ENCODE measurements at places on chromosomes 7 and 10.
A peak's percentile ranks its signal among the peaks of the same experiment; 100 is the strongest.

- no peaks in the 10 kb centered on the region for H3K4me1 ChIP-seq
- no peak for DNase-seq
- no peaks in the 10 kb centered on the region for H3K36me3 ChIP-seq
- H3K4me3 ChIP-seq = no peak overlapping the region
Measured at GRCh38 chr7:72235351-72235750, 176.8 kb downstream of the CALN1 start.

GRCh38 chr7:116447966-116448839 lies 51.3 kb upstream of the CAV2 start:
- H3K27ac ChIP-seq = no peak overlapping the region
- H3K36me3 ChIP-seq = no peaks in the 10 kb centered on the region
- H3K4me3 ChIP-seq = no peak overlapping the region
- H3K4me1 ChIP-seq = no peaks in the 10 kb centered on the region
- no peaks in the 10 kb centered on the region for H3K27me3 ChIP-seq
- DNase-seq = no peak

- no peak overlapping the region for H3K4me3 ChIP-seq
- H3K36me3 ChIP-seq = no peaks in the 10 kb centered on the region
- no peaks in the 10 kb centered on the region for H3K4me1 ChIP-seq
- no peak overlapping the region for H3K27ac ChIP-seq
Measured at GRCh38 chr10:127971963-127972615, 65.2 kb downstream of the PTPRE start.

- no peaks in the 10 kb centered on the region for H3K4me1 ChIP-seq
- no peak overlapping the region for H3K4me3 ChIP-seq
- no peaks in the 10 kb centered on the region for H3K36me3 ChIP-seq
- H3K27ac ChIP-seq = no peak overlapping the region
- no peak for DNase-seq
- no peaks in the 10 kb centered on the region for H3K27me3 ChIP-seq
Measured at GRCh38 chr7:103797647-103798307, 191.7 kb downstream of the RELN start.

DNA sequence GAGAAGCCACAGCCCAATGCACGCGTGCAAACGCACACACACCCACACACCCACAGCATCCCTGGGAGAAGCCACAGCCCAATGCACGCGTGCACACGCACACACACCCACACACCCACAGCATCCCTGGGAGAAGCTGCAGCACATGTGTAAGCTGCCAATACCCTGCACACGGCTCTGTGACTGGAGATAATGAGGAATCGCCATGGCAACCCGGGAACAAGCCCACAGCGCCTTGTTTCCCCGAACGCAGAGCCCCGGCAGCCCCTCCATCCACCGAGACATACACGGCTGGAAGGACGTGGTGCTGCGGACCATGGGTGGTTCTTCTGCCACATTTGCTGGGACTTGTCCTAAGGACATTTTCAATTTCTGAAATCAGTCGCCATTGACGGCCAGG lies 221.3 kb downstream of the PTPRN2 start:
- no peak overlapping the region for H3K27ac ChIP-seq
- DNase-seq = no peak
- no peak overlapping the region for H3K4me3 ChIP-seq
- no peaks in the 10 kb centered on the region for H3K4me1 ChIP-seq

DNA sequence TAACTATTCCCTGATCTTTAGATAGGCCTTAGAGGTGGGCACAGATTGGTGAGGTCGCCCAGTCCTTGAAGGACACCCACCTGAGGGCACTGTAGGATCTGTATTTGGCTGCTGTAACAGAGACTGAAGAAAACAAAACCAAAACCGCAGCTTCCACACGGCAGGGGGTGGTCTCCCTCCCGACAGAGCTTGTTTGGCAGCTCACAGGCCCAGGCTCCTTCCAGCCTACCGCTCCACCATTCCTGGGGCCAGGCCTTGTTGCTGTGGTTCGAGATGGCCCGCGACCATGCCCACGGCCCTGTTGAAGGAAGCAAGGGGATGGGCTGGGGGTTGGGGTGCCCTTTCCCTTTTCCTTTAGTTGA lies 30.4 kb downstream of the ZNF783 start:
- H3K4me1 ChIP-seq = peaks cover 4% of the 10 kb centered on the region
- no peaks in the 10 kb centered on the region for H3K27me3 ChIP-seq
- no peak for DNase-seq
- no peak overlapping the region for H3K27ac ChIP-seq
- peaks cover 4% of the 10 kb centered on the region for H3K36me3 ChIP-seq
- H3K4me3 ChIP-seq = no peak overlapping the region

GRCh38 chr10:127964621-127965020 lies 57.7 kb downstream of the PTPRE start:
- no peak overlapping the region for H3K27ac ChIP-seq
- H3K4me3 ChIP-seq = no peak overlapping the region
- DNase-seq = no peak
- H3K27me3 ChIP-seq = no peaks in the 10 kb centered on the region

GRCh38 chr7:1080921-1081255 lies 7.0 kb upstream of the GPER1 start:
- H3K27me3 ChIP-seq = no peaks in the 10 kb centered on the region
- H3K36me3 ChIP-seq = no peaks in the 10 kb centered on the region
- H3K4me1 ChIP-seq = no peaks in the 10 kb centered on the region
- no peak for DNase-seq
- H3K4me3 ChIP-seq = no peak overlapping the region

GRCh38 chr10:81179805-81180452 lies 642.2 kb downstream of the SH2D4B start:
- no peaks in the 10 kb centered on the region for H3K4me1 ChIP-seq
- H3K36me3 ChIP-seq = no peaks in the 10 kb centered on the region
- H3K27ac ChIP-seq = no peak overlapping the region
- no peaks in the 10 kb centered on the region for H3K27me3 ChIP-seq
- DNase-seq = no peak

- H3K36me3 ChIP-seq = peaks cover 2% of the 10 kb centered on the region
- peaks cover 21% of the 10 kb centered on the region for H3K4me1 ChIP-seq
- peak overlapping the region; percentile 12 for H3K27ac ChIP-seq
- H3K4me3 ChIP-seq = peak overlapping the region; percentile 41
- peak; percentile 11 for DNase-seq
- H3K27me3 ChIP-seq = no peaks in the 10 kb centered on the region
Measured at GRCh38 chr7:27972276-27972675, 208.3 kb downstream of the JAZF1 start.

DNA sequence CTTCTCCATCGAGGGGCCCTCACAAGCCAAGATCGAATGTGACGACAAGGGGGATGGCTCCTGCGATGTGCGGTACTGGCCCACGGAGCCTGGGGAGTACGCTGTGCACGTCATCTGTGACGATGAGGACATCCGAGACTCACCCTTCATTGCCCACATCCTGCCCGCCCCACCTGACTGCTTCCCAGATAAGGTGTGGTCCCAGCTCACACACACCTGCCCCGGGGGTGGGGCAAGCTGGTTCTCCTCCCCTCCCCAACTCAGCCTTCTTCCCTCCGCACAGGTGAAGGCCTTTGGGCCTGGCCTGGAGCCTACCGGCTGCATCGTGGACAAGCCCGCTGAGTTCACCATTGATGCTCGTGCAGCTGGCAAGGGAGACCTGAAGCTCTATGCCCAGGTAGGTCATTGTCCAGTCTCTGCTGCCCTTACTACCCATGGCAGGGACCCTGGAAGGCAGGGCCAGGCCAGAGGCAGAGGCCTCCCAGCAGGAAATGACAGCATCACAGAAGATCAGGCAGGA lies 11.0 kb downstream of the FLNC start:
- DNase-seq = no peak
- H3K27ac ChIP-seq = no peak overlapping the region
- H3K36me3 ChIP-seq = no peaks in the 10 kb centered on the region
- H3K4me1 ChIP-seq = no peaks in the 10 kb centered on the region
- H3K27me3 ChIP-seq = no peaks in the 10 kb centered on the region

Data from activated T-helper 1 cell treated with anti-CD3 and anti-CD28 coated beads, Interleukin-12 subunit alpha, Interleukin-12 subunit beta, Interleukin-2, Interleukin-4 antibody, amounts not matched to agents 30 ng/mL and 10 ng/mL and 1 ng/mL, durations not matched to agents 14 hours and 24 hours and 36 hours (primary cell).